ENCODE measurements at places on chromosomes 2 and 18. TPM values are rescaled to one million over a fixed set of nuclear protein-coding genes. Genes with fewer than 3 reads are reported as not detected.

Gene ANKRD30BL
- total RNA-seq = not detected

Gene BOK
- total RNA-seq = 37.5 TPM

Gene GPAT2
- total RNA-seq = not detected

Gene ZNF2
- 3.3 TPM for total RNA-seq

Gene CFC1
- not detected for total RNA-seq

Gene TWIST2
- total RNA-seq = 20.7 TPM

Gene UNC80
- not detected for total RNA-seq

Gene ADD2
- total RNA-seq = 21.1 TPM

Gene VWC2L
- total RNA-seq = not detected

Gene CREG2
- 10.0 TPM for total RNA-seq

Gene KCNG2
- total RNA-seq = not detected

Gene DLX1
- 4.3 TPM for total RNA-seq

Gene TPO
- total RNA-seq = 0.20 TPM

Gene DCC
- not detected for total RNA-seq

Gene RPRM
- total RNA-seq = not detected

Gene CCDC85A
- 0.10 TPM for total RNA-seq

Gene SERPINB10
- total RNA-seq = not detected

Gene SPRED2
- total RNA-seq = 32.9 TPM

Measured in A549 treated with RU486 at 1 μM for 4 hours (cell line).